ENCODE measurements at places on chromosomes 3 and 15.

- DNase-seq: no peak
These were observed 223.9 kb upstream of the TPM1 start for GRCh38 chr15:62818691-62819090.

DNA sequence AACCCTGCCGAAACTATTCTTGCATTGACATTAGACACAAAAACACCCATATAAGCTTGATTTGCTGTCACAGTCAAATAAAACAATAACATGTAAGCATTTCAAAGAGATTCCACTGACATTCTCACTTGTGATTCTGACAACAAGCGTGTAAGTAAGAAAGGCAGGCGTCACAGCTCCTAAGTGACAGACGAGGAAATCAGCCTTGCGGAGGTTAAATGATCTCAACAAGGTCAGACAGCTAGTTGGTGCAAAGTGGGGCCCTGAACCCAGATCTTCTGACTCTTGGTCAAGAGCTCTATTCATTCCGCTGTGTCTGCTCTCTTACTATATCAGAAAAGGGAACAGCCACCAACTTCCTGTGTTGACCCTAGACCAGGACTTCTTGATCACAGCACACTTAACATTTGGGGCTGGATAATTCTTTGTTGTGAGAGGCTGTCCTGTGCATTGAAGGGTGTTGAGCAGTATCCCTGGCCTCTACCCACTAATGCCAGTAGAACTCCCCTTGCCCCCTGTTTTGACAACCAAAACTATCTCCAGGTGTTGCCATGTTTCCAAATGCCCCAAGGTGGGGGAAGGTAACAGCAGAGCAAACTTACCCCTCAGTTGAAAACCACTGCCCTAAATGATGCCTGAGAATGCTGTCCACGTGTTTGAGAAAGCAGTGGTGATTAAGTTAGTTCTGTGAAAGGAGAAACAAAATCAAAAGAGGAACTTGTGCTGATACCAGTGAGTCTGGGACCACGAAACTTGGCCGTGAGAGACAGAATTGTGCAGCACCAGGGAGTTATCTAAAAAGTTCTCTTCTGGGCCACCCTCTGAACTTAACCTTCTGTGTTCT lies 86.1 kb downstream of the LIPC start:
- DNase-seq: peak; percentile 44

DNA sequence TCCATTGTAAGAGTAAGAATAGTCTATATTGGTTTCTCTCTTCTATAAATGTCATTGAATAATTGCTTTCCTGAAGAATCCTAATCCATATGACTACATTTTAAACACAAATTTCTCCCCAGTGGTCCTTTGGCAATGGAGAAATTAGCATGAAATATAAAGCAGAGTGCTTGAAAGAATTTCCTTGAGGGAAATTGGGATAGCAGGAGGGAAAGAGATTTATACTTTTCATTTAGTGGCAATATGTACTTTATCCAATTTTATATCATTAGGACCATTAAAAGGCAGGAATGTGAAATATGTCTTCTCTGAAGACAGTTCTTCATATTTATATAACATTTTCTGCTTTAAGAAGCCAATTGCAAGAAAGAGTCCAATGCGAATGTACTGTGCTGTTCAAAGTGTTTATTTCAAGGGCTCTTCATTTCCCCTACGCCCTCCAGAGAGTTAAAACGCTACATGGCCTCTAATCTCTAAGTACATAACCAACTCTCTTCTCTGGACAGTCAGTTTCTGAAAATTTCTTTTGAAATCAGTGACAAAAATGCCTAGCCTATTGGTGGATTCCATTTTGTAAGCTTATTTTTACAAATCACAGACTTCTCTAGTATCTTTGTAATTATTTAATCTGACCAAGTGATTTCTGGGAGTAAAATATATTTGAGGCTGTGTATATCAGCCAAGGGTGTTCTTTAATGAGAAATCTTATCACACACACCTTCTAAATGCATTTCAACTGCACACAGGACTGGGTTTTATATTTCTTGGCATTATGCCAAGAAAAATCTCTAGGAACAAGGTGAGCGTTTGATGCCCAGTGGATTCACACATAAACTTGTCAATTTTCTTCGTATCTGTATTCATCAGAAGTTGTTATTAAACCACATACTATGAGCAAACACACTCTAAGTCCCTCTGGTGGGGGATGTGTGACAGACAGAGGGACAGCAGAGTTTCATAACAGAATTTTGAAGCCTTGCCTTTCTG lies 51.2 kb downstream of the KCNAB1 start:
- no peak for DNase-seq

GRCh38 chr3:52889901-52890300 lies 7.4 kb downstream of the STIMATE start:
- DNase-seq: no peak

DNA sequence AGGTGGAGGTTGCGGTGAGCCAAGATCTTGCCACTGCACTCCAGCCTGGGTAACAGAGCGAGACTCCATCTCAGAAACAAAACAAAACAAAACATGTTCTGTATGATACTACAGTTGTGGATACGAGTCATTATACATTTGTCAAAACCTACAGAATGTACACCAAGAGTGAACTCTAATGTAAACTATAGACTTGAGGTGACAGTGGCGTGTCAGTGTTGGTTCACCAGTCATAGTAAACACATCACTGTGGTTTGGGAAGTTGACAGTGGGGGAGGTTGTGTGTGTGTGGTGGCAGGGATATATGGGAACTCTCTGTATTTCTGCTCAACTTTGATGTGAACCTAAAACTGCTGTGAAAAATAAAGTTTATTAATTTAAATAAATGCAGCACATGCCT lies 33.0 kb upstream of the GNB5 start:
- no peak for DNase-seq

GRCh38 chr3:38154033-38154494 lies 11.3 kb upstream of the OXSR1 start:
- no peak for DNase-seq

DNA sequence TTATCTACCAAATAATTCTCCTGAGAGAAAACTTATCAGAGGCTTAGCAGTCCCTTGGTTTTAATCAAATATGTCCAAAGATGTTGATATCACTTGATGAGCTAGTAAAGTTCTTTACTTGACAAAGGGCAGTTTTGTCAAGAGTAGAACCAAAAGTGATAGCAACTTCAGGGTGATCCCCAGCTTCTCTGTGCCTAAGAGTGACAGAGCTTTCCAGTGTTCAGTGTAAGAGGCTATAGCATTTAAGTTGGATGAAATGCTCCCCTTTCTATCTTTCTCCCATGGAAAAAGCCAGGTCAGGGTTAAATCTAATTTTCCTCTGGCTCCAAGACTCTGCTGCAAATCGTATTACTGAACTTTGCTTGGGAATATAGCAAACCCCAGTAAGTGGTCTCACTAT lies 120.8 kb downstream of the UNC13C start:
- DNase-seq: no peak

GRCh38 chr3:43615133-43615532 lies 6.7 kb downstream of the ANO10 start:
- DNase-seq: no peak

DNA sequence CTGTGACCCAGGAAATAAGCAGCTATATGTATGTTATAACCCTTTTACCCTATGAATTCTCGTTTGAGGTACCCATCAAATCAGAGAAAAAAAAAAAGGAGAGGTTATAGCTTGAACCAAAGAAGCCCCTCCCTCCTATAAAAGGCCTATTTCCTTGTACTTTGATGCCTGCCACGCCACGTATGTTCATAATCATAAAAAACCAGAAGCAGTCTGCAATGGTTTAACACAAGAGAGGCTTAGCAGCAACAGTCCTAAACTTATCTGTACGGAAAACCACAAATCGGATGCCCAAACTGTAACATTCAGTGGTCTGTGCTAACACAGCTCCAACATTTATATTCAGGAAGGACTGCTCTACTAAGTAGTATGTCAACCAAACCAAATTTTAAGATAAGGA lies 21.2 kb downstream of the CCR8 start:
- no peak for DNase-seq

GRCh38 chr15:33089878-33090757 lies 104.4 kb downstream of the FMN1 start:
- DNase-seq: no peak

DNA sequence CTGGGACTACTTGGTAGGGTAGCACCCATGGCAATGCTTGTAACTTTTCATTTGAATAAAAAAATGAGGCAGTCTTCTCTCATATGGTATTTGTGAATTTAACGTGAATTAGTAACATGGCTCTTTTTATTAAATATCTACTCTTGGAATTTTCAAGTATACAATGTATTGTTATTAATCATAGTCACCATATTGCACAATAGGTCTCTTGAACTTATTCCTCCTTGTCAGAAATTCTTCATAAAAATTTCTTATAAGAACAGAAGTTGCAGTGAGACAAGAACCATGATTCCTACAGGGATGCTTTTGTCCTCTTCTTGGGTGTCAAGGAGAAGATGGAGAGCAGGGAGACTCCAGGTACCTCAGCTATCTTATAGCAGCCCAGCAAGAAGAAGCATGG lies 203.8 kb upstream of the FEZF2 start:
- no peak for DNase-seq

- peak; percentile 92 for DNase-seq
These were observed 940 bp downstream of the ARIH1 start for GRCh38 chr15:72474912-72475628.

DNA sequence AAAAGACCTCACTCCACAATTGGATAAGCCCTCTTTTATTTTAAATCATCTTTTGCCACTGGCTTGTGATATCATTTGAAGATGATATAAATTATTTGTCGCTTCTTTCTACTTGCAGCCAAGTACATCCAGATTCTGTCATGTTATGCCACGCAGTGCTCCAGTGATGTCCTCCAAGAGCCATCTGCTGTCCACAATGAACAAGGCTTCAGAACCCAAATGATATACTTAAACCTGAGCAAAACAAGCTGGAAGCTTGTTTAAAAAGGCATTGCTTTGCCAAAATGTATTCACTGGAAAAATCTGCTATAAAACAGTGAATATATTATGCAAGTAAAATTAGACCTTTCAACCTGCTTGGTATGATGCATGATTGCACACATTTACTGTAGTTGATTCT lies 58.8 kb upstream of the ARL6 start:
- DNase-seq: no peak

DNA sequence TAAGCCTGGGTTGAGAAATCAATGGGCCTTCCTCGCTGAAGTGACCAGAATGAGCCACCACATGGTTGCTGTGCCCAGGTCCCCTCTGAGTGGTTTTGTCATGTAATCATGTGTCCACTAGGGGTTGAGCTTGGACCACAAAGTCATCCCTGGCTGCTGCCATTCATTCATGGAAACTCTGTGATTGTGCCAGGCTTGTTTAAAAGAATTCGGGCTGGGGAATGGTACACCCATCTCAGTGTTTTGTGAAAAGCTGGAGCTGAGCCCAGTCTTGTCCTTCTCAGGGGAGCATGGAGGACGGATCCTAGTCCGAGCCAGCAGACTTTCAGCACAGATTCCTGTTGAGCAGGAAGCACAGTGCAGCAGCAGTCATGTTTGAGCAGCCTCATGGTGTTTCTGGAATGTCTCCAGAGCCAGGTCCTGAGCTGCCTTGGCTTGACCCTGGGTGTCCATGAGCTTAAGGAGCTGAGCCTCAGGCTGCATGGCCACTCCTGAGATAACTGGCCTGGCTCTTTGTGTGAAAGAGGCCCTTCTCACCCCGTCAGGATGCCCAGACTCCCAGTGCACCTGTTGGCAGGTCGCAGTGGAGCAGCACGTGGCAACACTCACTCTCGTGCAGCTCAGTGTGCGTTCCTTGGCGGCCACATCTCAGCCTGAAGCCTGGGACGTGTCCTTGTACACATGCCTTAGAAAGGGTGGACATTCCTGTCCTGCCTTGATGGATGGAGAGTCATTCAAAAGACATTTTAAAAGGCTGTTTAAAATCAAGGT lies 260.3 kb upstream of the TPM1 start:
- peak; percentile 24 for DNase-seq

GRCh38 chr3:195746346-195746745 lies 25.6 kb downstream of the MUC20 start:
- no peak for DNase-seq

DNA sequence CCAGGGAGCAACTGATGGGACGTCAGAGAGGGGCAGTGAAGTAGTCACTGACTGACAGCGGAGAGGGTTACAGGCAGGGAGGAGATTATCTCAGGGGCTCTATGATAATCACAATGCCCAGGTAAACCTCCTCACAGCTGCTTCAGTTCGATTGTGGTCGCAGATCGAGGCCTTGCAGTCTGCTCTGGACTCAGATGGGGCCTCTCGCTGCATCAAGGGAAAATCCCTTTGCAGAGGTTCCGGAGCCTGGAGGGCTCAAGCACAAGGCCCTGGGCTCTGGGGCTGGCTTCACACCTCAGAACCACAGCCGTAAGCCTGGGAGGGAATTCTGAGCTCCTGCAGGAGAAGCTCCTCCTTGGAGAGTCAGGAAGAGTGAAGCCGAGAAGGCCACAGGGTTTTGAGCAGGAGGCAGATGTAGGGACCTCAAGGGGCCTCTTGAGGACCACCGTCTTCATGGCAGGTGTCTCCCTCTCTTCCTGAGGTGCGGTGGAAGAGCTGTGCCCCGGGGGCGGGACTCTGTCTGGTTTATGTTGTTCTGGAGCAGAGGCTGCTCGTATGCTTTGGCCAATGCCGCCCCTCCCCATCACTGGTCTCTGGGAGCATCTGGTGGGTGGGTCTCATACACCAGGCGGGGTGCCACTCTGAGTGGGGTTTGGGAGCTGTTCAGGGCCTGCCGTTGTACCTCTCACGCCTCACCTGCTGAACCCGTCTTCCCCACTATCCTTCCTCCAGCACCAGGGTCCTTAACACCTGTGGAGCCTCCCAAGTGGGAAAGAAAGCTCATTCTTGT lies 19.5 kb upstream of the SNRPA1 start:
- no peak for DNase-seq

- no peak for DNase-seq
These were observed 62.9 kb downstream of the KLF15 start for GRCh38 chr3:126294211-126294808.

DNA sequence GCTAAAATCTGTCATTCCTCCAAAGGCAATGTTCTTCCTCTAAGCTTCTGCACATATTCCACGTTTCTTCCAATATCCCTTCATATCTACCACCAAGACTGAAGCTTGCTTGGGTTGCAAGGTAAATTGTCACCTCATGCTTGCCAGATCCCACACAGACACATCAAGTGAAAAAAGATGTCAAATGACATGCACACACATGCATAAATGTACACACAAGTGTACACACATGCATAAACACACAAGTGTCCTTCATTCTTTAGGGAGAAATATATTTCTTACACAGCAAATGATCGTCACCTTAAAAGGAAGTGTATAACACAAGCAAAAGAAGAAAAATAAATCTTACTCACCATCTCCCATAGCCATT lies 59.4 kb downstream of the CLASP2 start:
- no peak for DNase-seq

DNA sequence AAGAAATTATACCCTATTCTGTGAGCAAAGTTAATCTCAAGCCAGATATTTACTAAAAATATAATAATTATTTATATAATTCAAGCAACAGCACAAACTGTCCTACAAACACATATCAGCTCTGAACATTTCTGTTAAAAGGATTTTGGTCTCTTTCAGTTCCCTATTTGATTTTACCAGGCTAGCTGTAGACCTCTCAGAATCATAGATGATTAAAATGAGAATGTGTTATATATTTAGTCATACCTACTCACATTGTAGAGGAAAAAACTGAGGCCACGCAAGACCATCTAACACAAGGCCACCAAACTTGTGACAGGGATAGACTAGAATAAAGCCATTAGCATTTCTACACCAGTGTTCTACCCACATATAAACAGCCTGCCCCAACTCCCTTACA lies 28.5 kb downstream of the ACKR4 start:
- no peak for DNase-seq

GRCh38 chr3:33141006-33141405 lies 27.2 kb downstream of the CRTAP start:
- no peak for DNase-seq
